ENCODE measurements at places on chromosomes 7 and 10.

GRCh38 chr10:19839090-19839489, 22.9 kb downstream of the PLXDC2 start:
- DNase-seq: no peak

DNA sequence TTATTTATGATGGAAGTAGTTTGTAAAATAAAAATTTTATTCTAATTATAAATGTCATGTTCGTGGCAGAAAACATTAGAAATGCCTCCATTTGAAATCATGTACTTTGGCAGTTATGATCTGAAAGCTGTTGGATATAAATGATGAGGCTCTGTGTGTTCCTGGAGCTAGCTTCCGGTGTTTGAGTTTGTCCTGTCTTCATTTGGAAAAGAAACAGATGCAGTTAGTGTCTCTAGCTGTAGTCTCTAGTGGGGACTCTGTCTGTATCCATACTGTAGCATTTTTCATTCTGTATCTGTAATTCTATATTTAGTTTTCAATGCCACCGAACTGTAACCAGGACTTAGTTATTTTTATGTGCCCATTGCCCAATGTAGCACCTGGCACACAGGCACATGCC, 197.0 kb upstream of the FZD1 start:
- no peak for DNase-seq

DNA sequence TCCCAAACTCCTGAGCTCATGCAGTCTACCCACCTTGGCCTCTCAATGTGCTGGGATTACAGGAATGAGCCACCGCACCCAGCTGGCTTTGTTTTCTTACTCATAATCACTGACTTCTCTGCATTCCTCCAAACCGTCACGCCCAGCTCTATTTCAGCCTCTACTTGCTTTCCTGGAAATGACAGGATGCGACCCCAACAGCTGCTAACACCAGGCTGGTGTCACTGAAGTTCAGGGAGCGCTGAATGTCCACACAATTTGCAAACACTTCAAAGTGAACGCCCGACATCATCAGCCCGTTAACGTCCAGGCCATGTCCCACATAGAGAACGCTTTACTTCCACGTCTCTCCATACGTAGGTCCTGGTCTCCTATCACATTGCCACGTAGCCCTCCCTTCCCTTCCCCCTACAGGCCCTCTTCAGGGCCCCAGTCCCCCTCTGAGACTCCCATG, 12.8 kb upstream of the PROSER2 start:
- no peak for DNase-seq

DNA sequence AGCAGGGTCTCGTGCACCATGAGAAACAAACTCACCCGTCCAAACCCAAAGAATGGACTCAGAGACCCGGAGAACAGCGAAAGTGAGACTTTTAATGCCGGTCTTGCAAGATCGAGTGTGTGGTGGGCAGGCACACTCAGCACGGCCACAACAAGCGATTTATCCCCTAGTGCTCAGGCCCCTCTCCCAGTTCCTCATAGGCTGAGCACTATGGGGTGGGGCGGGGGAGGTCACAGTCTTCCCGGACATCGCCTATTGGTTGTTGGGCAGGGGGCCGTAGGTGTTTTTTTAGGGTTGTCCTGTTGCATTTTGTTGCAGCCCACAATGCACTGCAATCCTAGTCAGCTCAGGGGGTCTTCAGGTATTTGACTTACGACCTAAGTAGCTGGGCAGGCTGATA, 608.3 kb upstream of the FOXK1 start:
- no peak for DNase-seq

- DNase-seq: peak; percentile 80
Observed at GRCh38 chr10:3782451-3783315, 2.3 kb downstream of the KLF6 start.

GRCh38 chr10:128265596-128265995, 139.4 kb upstream of the MKI67 start:
- no peak for DNase-seq

GRCh38 chr7:135976312-135977006, 700 bp downstream of the MTPN start:
- no peak for DNase-seq

Data from urinary bladder (tissue), 4 donors.